ENCODE measurements at places on chromosomes 11 and 22.
A peak's percentile ranks its signal among the peaks of the same experiment; 100 is the strongest.

- no peak for DNase-seq
Observed at GRCh38 chr11:114604179-114604813, 8.7 kb upstream of the NXPE4 start.

DNA sequence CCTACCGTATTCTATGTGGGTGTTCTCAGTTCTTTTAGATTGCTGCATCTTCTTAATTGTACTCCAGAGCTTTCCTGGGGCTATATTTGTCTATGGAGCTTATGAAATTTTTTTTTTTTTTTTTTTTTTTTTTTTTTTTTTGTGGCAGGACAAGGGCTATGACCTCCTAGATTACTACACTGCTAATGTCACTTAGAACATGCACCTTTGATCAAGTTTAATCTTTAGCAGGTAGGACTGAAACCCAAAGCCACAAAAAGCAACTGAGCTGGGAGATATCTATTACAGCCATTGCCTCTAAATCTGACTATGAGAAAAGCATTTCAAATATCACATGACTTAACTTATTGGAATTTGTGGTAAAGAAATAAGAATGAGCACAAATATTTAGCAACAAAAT is 21.7 kb upstream of the ABTB2 start:
- DNase-seq = no peak

DNA sequence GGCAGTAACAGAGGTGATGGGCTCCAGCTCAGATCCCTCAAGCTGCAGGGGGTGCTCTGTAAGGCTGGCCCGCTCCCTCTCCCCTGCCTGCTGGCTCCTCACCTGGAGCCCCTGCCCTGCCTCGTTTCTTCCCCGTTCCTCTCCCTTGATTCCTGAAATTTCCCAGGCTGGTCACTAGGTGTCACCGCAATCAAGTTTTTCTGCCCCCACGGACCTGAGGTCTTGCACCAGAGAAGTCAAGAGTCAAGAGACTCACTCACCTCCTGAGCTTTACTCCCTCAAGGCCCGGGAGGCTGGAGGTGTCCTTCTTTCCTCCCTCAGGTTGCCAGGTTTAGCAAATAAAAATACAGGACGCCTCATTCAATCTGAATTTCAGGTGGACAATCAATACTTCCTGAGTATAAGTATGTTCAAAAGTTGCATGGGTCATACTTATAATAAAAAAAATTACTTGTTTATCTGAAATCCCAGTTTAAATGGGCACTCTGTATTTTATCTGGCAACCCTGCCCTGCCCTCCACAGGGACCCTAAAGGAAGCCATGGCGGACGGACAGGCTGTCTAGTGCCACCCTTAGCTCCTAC is 69.2 kb downstream of the SCUBE1 start:
- peak; percentile 13 for DNase-seq

DNA sequence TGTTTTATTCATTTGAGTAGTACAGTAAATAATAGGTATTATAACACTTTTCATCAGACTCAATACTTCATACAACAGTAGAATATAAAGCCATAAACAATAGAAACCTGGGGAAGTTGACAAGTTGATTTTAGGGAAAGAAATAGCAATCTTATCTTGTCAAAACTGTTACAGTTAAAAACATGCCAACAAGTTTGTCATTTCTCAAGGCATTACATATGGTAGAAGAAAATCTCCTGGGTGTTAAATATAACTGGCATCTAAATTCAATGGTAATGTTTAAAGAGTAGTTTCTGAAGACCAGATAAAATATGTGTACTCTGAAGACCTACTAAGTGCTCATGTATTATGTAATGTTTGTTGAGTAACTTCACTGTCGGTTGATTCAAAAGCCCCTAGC is 75.1 kb downstream of the LRRC4C start:
- no peak for DNase-seq

GRCh38 chr11:75563978-75564552 is 2.0 kb downstream of the SERPINH1 start:
- DNase-seq = no peak

DNA sequence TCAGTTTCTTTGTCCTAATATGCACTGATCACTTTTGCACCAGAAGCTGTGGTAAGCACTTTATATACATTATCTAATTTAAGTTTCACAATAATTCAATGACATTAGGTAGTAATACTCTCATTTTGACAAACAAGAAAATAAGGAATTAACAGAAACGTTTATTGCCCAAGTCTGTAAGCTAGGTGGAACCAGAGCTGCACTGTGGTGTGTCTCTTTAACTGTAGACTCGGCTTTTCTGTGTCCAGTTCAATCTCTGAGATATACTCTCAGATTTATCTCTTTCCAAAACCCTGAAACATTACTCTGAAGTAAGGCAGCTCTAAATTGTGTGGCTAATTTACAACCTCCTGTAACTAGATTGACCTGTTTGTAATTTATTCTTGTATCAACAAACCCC is 101.1 kb downstream of the MUC15 start:
- DNase-seq = no peak

- DNase-seq = no peak
Observed at GRCh38 chr11:94149431-94150017, 20.9 kb downstream of the PANX1 start.

DNA sequence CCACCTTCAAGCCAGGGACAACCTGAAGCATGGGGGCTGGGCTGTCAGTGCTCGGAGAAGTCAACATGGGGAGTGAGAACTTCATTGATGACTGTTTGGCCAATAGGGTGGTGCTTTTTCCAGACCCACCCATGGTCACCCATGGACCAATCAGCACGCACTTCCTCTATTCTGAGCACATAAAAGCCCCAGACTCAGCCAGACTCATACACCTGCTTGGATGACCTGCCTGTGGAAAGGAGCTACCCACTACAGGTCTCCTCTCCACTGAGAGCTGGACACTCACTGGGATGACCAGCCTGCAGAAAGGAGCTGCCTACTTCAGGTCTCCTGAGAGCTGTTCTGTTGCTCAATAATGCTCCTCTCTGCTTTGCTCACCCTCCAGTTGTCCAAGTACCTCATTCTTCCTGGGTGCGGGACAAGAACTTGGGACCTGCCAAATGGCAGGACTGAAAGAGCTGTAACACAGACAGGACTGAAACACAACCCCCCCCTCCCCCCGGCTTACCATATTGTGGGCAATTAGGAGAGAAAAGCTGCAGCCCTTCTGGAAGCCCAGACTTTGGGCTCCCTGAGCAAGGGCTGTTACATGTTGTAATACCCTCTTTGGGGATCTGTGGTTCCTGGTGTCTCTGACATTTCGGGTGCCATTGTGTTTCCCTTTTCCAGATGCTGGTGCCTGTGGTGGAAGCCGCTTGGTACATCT is 44.4 kb upstream of the WNT11 start:
- no peak for DNase-seq

GRCh38 chr11:18063862-18064434 is 17.9 kb upstream of the TPH1 start:
- DNase-seq = peak; percentile 98

DNA sequence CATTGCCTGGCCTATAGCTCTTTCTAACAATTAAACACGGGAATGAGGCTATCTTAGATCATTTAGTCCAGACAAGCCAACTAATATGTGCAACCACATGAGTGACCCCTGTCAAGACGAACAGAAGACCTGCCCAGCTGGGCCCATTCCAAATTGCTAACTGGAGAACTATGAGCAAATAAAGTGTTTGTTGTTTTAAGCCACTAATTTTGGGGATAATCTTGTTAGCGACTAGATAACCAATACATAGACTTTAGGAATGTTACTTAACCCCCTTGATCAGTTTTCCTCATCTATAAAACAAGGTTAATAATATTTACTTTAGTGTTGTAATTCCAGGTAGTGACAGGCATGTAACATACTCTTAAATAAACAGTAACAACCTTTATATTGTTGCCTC is 848.3 kb downstream of the METTL15 start:
- no peak for DNase-seq

- DNase-seq = no peak
Observed at GRCh38 chr11:111798279-111798678, 32.1 kb upstream of the PPP2R1B start.

GRCh38 chr11:37727371-37727770 is 1129.3 kb upstream of the RAG2 start:
- no peak for DNase-seq

GRCh38 chr22:24460418-24461089 is 33.2 kb downstream of the ADORA2A start:
- no peak for DNase-seq

GRCh38 chr11:123578778-123579481 is 75.5 kb downstream of the SCN3B start:
- DNase-seq = no peak

GRCh38 chr11:61609000-61609979 is 28.4 kb upstream of the SYT7 start:
- no peak for DNase-seq

GRCh38 chr11:32176223-32176934 is 85.5 kb downstream of the RCN1 start:
- peak; percentile 79 for DNase-seq

DNA sequence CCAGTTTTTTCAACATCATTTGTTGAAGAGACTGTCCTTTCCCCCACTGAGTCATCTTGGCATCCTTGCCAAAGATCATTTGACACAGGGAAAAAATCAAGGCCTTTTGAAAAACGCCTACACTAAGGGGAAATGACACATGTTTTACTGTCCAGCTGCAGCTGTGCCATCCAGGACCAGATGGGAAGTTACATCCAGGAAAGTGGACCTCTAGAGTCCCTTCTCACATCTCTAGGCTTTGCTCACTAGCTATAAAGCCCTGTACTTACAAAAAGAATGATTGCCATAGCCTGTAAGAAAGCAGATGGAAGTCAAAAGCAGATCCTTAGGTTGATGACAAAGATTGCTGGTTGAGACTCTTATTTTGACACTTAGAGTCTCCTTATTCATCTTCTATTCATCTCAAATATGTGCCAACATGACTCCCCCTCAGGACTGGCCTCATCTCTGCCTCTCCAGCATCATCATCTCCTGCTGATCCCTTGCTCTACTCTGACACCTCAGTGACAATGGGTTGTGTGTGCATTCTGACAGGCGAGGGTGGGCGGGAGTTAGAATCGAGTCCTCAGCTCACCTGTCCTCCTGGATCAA is 22.8 kb downstream of the OSBP2 start:
- no peak for DNase-seq

- DNase-seq = no peak
Observed at GRCh38 chr22:17769013-17769715, 5.1 kb downstream of the BID start.

DNA sequence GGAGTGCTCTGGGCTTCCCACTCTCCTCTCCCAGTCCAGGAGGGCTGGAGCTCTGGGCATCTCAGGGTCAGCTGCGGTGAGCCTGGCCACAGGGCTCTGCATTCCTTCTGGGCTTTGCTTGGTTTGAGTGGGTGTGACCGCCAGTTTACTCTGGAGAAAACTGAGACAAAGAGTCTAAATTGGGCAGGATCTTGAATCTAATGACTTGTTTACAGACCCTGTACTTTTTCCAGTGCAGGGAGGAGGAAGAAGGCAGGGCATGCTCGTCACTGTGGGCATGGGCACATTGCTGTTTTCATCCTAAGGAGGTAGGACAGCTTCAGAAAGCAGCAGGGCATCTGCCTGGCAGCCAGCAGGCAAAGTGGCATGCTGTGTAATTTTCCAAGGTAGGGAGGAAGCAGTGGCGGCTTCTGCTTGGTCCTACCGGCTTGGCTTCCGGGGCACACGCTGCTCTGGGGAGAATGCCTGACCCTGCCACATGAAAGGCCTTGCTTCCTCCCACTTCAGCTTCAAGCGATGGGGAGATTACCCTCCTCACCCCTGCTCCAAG is 22.9 kb downstream of the FLI1 start:
- DNase-seq = no peak

DNA sequence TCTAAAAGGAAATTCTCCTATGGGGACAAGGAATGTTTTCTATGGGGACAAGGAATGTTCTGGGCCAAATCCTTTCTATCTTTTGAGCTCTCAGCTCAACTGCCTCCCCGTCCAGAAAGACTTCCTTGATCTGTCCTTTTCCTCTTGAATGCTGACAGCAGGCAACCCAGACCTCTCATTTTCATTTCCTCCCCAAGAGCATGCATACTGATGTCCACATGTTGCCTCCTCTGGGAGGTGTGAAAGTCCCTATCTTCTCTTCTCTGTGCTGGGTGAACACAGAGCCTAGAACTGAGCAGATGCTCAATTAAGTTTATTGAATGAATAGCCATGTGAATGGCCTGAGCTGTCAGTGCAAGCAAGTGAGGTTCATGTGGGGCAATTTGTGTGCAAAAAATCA is 331.9 kb upstream of the NARS2 start:
- no peak for DNase-seq

GRCh38 chr11:94632356-94632755 is 65.2 kb downstream of the PIWIL4 start:
- no peak for DNase-seq

DNA sequence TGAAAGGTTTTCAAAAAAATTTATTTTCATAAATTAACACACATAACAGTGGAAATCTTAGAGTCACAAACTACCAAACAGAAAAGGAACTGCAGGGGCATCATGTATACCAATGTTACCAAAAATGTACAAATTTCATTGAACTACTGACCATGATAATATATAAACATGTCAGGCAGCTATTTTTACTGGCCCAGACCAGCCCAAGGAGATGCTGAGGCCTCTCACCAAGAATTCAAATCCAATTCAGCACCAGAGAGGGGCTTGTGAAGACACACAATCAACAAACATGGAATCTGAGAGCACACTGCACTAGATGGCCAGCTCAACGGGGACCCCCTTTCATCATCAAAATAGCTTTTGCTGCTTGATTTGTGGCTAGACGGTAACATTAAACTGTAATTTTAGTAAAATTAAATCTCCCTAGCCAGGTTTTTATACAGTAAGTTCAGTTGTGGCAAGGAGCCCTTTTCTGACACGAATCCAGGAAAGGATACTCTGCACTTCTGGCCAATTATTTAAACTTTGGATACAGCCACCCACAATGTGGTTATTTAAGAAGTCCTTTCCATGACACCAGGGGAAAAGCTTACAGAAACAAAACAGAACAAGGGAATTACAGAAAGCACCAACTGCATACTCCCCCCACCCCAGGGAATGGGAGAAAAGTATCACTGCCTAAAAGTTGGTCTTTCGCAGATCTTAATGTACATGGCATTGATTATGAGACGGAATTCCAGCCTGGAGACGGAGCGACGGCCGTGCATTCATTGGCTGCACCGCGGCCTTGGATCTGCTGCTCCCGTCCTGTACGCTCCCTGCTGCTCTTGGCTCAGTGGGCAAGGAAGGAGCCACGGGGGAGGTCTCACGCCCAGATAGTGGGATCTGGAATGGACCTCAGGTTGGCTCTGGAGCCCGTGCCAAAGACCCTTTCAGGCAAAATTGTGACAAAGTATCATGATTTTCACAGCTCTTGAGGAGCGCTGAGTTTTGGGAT is 19.6 kb upstream of the PISD start:
- no peak for DNase-seq

GRCh38 chr11:93942176-93942575 is 79.0 kb upstream of the HEPHL1 start:
- DNase-seq = no peak

All from NCI-H1092 treated with DMSO at 0.1 percent for 48 hours (cell line).